ENCODE measurements at places on chromosomes 1 and 21. TPM values are rescaled to one million over a fixed set of nuclear protein-coding genes. Genes with fewer than 3 reads are reported as not detected.

Gene NBPF10
- total RNA-seq, result 1.8 TPM

Gene GPR161
- 36.5 TPM for total RNA-seq

Gene MAB21L3
- not detected for total RNA-seq

Gene CYP4B1
- total RNA-seq, result not detected

Gene PDZK1
- not detected for total RNA-seq

Gene RBM11
- not detected for total RNA-seq

Gene RGS13
- not detected for total RNA-seq

Gene C1orf35
- 23.9 TPM for total RNA-seq

Gene C1orf87
- not detected for total RNA-seq

Gene MROH9
- not detected for total RNA-seq

Gene SPRR1B
- total RNA-seq, result not detected

Gene SYPL2
- total RNA-seq, result not detected

Gene KCNJ9
- not detected for total RNA-seq

Gene CNR2
- total RNA-seq, result not detected

Gene PYCR2
- 60.4 TPM for total RNA-seq

Gene S100A8
- not detected for total RNA-seq

Gene MYOG
- not detected for total RNA-seq

Gene TLR5
- total RNA-seq, result 0.16 TPM

Gene ECM1
- total RNA-seq, result 7.2 TPM

Gene APCS
- not detected for total RNA-seq

Gene NBPF20
- total RNA-seq, result 5.3 TPM
